ENCODE measurements at places on chromosomes 6 and 20.

- no peak for DNase-seq
These were observed 20.6 kb upstream of the SIRPA start for GRCh38 chr20:1874450-1875182.

DNA sequence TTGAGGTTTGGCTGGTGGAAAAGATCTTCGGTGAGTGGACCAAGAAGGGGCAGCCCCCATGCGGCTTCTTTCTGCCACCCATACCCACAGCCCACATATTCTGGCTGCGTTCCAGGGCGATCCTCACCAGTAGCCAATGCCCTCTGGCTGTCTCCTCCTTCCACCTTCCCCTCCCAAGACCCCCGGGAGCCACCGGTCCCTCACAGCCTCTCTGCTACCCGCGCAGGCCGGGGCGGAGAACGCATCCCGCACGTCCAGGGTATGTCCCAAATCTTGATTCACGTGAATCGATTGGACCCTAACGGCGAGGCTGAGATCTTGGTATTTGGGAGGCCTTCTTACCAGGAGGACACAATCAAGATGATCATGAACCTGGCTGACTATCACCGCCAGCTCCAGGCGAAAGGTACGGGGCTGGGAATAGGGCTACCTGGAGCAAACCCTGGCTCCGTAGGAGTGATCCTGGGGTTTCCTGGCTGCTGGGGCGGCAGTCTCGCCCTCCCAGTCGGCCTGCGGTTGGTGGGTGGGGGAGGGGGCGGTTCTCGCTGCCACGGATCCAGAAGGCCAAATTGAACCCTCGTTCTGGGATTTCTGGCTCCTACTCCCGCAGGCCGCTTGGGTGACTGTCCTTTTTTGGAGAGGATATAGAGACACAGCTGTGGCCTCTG is 545 bp downstream of the KHDC3L start:
- no peak for DNase-seq

GRCh38 chr6:19356692-19357091 is 480.5 kb upstream of the ID4 start:
- DNase-seq = no peak

- no peak for DNase-seq
These were observed 49.2 kb upstream of the FOXC1 start for GRCh38 chr6:1560281-1561058.

- DNase-seq = no peak
These were observed 166.0 kb downstream of the PREX1 start for GRCh38 chr20:48661575-48662455.

DNA sequence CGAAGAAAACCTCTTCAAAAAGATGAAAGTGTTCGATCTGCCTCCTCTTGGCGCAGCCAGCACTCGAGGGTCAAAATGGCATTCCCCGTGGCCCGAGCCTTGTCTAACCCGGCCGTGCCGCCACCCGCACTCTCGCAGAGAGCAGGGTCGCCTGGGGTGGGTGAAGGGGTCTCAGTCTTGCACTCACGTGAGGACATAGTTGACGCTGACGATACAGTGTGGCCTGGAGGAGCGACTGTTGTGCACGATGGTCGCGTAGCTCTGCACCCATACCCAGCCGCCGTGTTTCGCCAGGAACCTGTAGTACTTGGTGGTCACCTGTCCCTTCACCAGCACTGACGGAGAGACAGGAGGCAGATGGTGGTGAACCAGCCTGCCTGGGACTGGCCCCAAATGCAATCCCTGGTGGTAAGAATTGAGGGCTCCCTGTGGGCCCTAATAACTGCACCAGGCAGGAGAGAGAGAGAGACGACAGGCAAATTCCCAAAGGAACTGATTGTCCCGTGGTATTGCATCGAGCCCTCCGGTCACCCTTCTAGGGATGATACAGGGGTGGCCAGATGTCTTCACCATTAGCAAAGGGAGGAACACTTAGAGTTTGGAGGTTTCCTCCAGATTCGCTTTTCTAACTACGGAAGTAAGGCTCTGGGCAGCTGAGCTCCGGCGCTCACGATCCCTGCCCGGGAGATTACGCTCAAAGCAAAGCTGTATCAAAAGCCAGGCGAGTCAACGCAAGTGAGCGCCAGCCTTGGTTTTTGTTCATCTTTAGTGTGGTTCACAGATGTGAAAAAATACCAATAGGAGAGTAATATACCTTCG is 17.4 kb downstream of the SIM1 start:
- DNase-seq = no peak

DNA sequence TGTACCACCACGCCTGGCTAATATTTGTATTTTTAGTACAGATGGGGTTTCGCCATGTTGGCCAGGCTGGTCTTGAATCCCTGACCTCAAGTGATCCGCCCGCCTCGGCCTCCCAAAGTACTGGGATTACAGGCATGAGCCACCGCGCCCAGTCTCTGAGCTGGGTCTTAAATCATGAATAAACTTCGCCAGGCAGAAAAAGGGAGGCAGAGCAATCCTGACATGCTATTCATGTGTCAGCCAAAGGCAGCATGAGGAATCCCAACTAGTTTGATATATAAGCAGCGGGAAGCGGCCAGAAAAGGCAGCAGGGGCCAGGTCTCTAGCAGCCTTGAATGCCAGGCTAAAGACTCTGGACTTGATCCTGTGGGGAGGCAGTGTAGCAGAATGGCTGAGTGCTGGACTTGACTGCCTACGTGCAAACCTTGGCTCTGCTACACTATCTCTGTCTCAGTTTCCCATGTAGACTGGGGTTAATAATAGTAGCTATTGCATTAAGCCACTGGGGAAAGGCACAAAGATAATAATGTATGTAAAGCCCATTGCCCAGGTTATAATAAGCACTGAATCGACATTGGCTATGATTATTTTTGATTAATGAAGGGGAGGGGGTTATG is 1.8 kb downstream of the PROCR start:
- no peak for DNase-seq

GRCh38 chr20:62738025-62738881 is 29.6 kb downstream of the NTSR1 start:
- no peak for DNase-seq

DNA sequence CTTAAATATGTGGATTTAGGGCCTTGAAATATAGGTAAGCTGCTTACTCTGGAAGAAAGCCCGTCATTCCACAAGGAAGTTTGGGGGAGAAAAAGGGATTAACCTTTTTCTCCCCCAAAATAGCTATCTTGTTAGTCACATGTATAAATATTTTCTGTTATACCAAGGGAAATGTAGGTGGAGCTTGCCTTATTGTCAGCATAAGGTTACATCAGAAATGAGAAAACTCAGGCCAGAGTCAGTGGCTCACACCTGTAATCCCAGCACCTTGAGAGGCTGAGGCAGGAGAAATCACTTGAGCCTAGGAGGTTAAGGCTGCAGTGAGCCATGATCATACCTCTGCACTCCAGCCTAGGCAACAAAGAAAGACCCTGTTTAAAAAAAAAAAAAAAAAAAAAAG is 129.9 kb downstream of the LRFN2 start:
- DNase-seq = no peak

- DNase-seq = no peak
These were observed 66.3 kb upstream of the CD93 start for GRCh38 chr20:23152308-23152892.

DNA sequence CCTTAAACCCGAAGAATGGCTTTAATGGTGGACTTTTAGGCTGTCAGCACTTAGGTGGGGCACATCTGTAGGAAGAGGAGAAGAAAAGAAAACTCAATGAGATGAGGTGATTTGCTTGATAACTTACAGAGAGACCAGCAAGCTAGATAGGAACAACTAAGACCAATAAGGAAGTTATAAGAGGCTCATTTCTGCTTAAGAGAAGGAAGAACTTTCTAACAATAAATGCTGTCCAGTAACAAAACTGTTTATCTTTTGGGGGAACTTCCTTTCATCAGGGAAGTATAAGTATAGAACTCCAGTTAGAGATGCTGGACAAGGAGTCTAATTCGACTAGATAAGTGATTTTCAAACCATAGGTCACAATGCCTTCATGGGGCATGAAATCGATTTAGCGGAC is 107.2 kb upstream of the SIRPA start:
- DNase-seq = no peak

DNA sequence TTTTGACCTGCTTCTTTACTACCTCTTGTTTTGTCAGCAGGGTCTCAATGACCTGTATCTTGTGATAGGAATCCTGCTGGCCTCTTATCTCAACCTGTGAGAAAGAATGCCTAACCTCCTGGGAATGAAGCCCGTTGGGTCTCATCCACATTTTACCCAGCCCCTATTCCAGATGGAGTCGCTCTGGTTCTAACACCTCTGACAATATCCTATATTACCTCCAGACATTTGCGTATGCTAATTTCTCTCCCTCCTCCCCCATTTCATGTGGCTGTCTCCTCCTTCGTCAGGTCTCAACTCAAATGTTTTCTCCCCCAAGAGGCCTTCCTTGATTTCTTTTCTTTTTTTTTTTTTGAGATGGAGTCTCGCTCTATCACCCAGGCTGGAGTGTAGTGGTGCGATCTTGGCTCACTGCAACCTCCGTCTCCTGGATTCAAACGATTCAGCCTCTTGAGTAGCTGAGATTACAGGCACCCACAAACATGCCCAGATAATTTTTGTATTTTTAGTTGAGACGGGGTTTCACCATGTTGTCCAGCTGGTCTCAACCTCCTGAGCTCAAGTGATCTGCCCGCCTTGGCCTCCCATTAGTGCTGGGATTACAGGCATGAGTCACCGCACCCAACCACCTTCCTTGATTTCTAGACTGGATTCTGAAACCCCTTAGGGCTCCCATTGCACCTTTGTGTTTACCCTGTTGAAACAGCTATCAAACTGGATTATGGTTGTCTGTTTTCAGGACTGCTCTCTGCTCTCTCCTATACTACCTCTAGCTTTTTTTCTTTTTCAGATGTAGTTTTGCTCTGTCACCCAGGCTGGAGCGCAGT is 49.5 kb upstream of the B4GALT5 start:
- DNase-seq = no peak

GRCh38 chr6:166766769-166767168 is 139.7 kb upstream of the RPS6KA2 start:
- DNase-seq = no peak

DNA sequence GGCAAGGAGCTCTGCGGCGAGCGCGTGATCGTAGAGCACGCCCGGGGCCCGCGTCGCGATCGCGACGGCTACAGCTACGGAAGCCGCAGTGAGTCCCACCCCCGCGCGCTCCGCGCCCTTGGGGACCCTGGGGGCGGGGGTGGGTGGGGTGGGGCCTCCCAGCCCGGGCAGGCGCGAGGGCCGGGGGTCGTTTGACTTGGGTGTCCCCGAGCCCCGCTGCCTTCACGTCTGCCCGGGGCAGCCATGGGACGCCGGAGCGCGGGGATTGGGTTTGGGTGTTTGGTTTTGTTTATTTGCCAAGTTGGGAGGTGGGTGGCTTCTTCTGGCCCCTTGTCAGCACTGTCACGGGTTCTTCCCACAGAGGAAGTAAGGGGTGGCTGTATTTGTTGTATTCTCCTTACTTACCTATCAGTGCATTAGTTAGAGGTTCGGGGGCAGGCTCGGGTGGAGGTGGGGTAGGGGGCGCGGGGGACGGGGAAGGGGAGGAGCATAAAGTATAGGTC is 777 bp downstream of the SRSF6 start:
- no peak for DNase-seq

- no peak for DNase-seq
These were observed 26.0 kb upstream of the PCMTD2 start for GRCh38 chr20:64229507-64230061.

- no peak for DNase-seq
These were observed 483.2 kb downstream of the QKI start for GRCh38 chr6:163897669-163898068.

DNA sequence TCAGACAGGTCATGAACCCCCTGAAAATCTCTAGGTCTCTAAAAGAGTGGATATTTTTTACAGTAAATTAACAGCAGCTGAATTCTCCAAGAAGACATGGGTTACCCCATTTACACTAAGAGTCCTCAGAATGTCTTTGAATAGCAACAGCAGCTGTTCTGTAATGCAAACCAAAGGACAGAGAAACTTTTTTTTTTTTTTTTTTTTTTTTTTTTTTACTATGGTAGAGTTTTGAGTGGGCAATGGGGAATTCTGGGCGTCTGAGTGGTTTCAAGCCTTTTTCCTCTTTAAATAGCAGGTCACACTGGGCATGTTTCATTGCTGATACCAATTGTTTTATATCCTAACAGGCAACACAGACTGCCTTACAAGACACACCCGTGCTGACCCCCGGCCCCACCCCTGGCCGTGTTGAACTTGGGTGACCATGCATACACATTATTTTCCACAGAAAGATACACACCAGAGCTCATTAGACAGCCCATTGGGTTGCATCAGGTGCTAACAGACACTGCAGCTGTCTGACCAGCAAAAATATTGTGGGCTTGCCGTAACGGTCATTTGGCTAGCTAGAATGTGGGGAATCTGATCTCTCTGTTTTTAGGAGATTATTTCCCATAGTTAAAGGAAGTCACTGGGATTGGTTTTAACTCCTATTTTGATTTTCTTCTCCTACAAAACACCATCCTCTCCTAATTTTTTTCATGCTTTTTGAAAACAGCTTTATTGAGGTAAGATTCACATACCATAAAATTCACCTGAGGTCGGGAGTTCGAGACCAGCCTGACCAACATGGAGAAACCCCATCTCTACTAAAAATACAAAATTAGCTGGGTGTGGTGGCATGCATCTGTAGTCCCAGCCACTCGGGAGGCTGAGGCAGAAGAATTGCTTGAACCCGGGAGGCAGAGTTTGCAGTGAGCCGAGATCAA is 26.7 kb upstream of the IRF4 start:
- no peak for DNase-seq

DNA sequence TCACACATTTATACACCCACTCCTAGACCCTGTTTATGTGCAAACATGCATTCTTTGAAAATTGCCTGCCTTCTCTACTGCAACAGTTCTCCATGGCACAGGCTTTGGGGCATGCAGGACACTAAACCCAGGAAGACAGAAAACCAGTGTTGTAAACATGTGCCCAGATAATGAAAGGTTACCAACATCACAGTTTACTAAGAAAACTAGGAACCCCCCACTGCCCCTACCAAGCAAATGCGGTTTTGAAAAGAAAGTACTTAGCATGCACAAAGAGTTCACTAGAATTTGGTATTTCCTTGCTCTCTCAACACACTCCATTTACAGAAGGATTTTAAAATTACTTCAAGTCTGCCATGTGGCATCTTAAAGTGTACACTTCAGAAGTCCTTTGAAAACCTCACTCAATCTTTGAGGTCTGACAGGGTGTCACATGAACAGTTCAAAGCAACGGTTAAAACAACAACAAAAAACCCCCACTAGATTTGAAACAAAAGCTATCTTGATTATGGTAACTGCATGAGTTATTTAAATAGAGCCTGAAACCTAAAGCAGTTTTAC is 245.0 kb downstream of the GMPR start:
- DNase-seq = no peak

DNA sequence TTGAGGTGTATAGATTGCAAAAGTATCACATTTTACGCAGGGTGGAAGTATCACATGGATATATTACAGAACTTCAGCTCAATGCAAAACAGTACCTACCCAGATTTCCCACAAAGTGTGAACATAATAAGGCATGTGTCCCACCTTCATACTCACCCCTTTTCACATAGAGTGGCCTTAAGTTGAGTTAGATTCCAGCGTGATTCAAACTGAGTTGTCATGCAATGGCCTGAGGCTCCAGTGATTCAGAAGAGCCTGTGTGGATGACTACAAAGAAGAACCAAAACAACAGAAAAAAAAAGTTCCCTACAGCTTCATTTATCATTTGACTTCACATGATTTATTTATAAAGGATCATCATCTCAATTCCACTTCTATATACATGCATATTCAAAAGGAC is 309.7 kb downstream of the SLC35F1 start:
- no peak for DNase-seq

- DNase-seq = peak; percentile 55
These were observed 136.3 kb downstream of the LY86 start for GRCh38 chr6:6724539-6725467.

- no peak for DNase-seq
These were observed 167.1 kb upstream of the FBXL4 start for GRCh38 chr6:99114769-99115406.

GRCh38 chr6:2369606-2370005 is 124.2 kb upstream of the GMDS start:
- DNase-seq = peak; percentile 31

All from NCI-H2029 treated with DMSO at 0.1 percent for 48 hours (cell line).